Frontal cortex (tissue), 4 donors: ENCODE measurements at places on chromosomes 13 and 19.

DNA sequence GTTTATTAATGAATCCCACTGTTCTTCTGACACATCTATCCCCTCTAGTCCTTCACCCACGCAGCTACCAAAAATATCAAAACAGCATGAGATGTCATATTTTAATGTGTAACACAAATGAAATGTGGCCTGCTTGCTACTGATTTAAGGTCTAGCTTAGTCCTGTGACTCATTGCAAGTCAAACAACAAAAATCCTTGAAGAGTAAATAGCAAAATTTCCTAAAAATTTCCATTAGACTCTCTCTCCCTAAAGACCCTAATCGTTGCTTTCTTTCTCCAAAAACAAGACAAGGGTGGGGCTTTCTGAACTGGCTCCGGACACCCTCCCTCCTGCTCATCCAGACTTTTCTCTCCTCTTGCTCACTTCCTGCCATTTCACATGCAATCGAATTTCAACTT, 99.9 kb upstream of the IPO5 start:
- DNase-seq = no peak

DNA sequence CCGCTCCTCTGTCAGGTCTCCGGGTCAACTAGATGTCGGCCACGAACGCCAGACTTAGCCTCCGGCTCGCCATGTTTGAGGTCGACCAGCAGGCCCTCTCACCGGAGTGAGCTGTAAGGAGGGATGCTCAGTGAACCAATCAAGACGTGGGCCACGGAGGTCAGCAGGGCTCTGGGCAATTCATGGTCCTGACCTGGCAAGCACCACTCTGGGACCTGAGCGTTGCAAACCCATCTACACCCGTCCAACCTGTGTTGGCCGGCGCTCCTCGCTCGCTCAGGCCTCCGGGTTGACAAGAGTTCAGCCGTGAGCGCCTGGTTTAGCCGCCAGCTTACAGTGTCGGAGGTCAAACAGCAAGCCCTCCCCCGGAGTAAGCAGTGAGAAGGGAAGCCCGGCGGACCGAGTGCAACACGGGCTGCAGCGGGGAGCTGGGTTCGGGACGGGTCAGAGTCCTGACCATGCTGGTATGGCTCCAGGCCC, 1361.9 kb downstream of the UQCRFS1 start:
- DNase-seq = no peak

- DNase-seq = no peak
Observed at GRCh38 chr13:67147342-67148133, 82.6 kb downstream of the PCDH9 start.

- DNase-seq = no peak
Observed at GRCh38 chr13:73336773-73337172, 278.0 kb downstream of the KLF5 start.

DNA sequence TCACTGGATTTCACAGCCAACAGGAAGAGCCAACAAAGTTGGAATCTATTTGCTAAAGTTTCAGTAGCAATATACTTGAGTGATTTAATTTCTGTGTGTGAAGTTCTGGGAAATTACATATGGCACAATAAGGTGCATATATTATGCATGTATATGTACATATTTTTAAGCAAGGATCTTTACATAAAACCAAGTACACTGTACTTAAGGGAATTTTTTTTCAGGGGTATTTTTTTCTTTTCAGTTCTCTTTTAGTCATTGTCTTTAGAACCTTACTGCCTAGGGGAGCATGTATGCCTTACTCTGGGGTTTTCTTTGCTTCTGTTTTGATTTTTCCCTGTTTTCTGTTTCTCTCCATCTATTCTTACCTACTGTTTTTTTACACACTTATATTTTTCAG, 7.4 kb downstream of the RAP2A start:
- DNase-seq = no peak

- DNase-seq = no peak
Observed at GRCh38 chr13:113941571-113942191, 32.2 kb downstream of the C13orf46 start.

- no peak for DNase-seq
Observed at GRCh38 chr13:98543378-98544103, 33.4 kb downstream of the STK24 start.

- DNase-seq = no peak
Observed at GRCh38 chr19:56137405-56137804, 3.7 kb upstream of the ZNF444 start.

DNA sequence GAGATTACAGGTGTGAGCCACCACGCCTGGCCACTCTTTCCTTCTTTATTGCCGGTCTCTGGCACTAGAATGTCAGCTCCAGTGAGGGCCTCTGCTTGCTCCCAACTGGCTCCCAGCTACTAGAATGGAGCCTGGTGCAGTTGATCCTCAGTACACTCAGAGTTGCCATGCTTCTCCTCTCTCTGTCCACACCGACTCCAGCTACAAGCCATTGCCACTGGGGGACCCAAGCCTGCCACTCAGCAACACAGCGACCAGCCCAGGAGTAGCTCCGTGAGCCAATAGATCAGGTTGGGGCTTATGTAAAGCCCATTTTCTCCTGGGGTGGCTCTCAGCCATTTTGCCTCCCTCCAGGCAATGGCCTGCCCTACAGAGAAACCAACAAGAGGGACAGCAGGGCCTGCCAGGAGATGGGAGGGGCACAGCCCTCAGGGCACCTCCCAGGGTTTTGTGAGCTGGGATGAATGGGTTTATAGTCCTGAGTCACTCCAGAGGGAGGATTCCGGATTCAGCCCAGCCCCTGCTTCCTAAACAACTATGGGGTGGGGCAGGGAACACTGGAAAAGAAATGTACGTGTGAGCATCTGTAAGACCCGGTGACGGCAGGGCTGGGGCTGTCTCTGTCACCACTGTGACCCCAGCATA, 36.5 kb downstream of the OPA3 start:
- DNase-seq = no peak
